ENCODE measurements at places on chromosomes 2 and 18.
A peak's percentile ranks its signal among the peaks of the same experiment; 100 is the strongest.

DNA sequence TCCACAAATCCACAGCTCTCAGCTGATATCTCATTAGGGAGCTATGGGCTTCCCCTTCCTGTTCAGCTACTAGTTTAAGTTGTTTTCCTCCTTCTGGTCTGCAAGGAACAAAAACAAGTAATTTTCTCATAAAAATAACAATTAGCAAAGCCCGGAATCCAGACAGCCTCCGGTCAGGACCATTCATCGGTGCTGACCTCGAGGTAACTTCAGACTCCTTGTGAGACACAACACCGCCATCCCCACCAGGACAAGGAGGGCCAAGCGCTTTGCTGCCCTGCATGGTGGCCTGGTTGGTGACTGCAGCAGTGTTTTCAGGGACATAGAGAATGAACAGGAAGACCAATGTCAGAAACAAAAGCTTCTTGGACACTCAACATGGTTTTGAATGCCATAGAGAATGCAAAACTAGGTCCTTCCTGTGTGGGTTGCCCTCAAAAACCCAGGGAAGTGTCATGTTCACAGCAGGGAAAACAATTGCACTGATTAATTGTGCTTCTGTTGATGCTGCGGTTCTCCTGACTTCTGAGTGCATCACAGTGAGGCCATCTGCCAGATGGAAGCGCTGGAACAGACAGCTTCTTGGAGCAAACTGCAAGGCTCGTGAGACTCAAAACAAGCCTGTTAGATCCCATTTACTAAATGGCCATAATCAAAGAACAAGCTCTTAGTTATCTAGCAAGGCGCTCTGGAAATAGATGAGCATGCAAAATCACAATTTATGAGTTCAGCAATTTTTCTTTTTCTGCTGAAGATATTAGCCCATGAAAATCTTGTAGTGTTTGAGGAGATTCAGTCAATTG lies 77.1 kb downstream of the HS1BP3 start:
- peak; percentile 85 for DNase-seq

DNA sequence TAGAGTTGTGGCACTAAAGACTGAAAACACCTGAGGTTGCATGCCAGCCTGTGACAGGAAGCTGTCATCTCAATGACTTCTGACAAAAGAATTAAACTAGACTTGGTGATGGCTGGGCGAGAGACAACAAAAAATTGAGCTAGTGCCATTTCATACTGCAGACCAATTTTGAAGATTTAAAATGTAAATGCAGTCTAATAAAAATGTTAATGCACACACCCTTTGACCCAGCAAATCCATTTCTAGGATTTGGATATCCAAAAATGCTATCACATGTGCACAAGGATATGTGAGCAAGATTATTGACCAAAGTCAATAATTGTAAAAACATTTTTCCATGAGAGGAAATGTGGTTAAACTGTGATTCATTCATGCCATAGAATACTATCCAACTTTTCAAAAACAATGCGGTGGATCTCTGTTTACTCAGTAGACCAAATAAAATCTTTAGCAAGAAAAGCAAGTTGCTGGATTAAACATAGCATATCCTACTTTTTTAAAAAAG lies 5.6 kb downstream of the FBXO36 start:
- no peak for DNase-seq

- no peak for DNase-seq
These were observed 195.0 kb upstream of the MMADHC start for GRCh38 chr2:149782572-149782971.

DNA sequence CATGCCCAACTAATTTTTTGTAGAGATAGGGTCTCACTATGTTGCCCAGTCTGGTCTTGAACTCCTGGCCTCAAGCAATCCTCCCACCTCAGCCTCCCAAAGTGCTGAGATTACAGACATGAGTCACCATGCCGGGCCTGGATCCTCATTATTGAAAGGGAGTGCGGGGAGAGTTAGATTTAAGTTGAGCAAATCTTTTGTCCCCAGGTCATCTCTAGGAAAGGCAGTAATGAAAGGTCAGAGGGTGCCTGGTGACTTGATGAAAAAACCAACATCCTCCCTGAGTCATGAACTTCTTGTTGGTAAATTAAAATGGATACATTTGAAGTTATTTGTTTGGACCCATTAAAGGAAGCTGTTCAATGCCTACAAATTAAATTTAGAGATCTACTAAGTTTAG lies 25.1 kb downstream of the STAT4 start:
- DNase-seq: no peak

DNA sequence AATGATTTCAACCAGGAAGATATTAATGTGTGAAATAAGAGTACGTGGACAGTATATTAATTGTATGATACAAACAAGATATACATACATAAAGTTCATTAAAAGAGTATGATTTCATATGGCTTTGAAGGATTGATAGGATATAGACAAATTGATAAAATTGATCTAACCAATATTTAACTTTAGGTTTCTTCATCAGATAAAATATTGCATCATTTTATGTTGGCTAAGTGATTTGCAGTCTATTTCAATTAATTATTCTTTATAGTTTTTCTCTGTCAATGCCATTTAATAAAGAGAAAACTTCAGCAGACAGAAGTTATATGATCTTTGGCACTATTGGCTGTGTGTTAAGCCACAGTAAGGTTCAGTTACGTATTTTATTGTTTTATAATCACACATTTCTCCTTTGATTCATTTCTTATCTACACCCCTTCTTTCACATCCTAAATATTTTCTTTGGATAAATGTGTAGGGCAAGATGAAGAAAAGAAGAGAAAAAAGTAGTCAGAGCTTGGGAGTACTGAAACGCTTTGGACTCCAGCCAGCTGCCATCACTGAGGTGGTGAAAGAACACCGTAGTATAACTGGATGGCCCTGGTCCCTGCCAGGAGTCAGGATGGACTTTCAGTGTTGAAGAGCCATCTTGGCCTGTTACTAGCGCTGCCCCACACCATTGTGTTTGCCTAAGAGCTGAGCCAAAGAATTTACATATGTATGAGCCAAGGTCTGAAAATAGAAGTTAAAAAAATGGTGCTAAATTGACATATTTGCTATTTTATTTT lies 9.8 kb upstream of the CPS1 start:
- no peak for DNase-seq

- DNase-seq: no peak
These were observed 41.6 kb upstream of the OTOF start for GRCh38 chr2:26519396-26520147.

GRCh38 chr2:30252723-30253701 lies 21.7 kb downstream of the LBH start:
- no peak for DNase-seq

DNA sequence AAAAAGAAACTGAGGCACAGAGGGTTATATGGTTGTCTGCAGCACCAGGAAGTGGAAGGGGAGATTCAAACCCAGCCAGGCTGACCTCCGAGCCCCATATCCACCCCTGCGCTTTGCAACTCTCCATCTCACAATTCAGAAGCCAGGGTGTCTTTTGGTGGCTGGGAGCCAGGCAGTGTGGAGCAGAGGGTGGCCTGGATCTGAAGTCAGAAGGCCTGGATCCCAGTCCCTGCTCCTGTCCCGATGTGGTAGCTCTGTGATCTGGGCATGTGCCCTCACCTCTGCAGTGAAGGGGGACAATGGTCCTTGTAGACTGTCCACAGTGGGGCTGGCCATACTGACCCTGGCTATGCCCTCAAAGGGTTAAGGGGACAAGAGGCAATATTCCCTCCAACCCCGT lies 57.0 kb downstream of the CIB4 start:
- no peak for DNase-seq

GRCh38 chr2:111160758-111161157 lies 40.0 kb downstream of the BCL2L11 start:
- DNase-seq: no peak

DNA sequence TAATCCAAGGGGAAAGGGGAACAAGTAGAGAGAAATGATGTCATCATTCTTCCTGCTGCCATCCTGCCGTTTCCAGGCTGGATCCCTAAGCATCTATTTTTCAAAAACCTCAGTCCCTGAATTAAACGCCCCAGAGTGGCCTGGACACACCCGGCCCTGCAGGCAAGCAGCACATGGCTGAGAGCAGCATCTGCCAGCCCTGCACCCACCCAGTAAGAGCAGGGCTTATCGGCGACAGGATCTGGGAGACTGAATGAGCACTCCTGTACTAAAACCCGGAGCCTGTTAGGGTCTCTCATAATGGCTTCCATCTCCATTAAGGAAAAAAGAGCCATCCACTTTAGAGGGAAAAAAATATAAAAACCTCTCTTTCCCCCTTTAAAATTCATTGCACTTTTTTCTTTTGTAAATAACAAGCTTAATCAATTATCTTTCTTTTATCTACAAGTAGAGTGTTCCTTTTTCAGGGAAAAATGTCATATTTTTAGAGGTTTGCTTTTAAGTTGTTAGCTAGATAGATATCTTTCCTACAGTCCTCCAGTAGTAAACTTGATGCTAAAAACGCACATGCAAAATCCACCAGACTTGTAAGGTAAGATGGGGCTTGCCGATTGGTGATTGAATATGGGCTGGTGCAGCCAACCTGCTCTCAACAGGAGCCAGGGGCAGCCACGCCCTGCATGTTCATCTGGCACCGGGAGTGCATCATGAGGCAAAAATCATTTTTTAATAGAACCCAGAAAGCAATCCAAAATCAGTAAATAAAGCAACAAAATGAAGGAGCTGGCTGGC lies 457.8 kb downstream of the EIPR1 start:
- peak; percentile 15 for DNase-seq

All from NCI-H1694 (cell line).